ENCODE measurements at places on chromosomes 16 and 17.
A peak's percentile ranks its signal among the peaks of the same experiment; 100 is the strongest.

- DNase-seq, result no peak
These were observed 9.7 kb downstream of the RAD51C start for GRCh38 chr17:58702045-58702476.

- no peak for DNase-seq
These were observed 96.7 kb upstream of the XYLT1 start for GRCh38 chr16:17567455-17567854.

- no peak for DNase-seq
These were observed 21.6 kb upstream of the NCBP3 start for GRCh38 chr17:3867606-3868005.

DNA sequence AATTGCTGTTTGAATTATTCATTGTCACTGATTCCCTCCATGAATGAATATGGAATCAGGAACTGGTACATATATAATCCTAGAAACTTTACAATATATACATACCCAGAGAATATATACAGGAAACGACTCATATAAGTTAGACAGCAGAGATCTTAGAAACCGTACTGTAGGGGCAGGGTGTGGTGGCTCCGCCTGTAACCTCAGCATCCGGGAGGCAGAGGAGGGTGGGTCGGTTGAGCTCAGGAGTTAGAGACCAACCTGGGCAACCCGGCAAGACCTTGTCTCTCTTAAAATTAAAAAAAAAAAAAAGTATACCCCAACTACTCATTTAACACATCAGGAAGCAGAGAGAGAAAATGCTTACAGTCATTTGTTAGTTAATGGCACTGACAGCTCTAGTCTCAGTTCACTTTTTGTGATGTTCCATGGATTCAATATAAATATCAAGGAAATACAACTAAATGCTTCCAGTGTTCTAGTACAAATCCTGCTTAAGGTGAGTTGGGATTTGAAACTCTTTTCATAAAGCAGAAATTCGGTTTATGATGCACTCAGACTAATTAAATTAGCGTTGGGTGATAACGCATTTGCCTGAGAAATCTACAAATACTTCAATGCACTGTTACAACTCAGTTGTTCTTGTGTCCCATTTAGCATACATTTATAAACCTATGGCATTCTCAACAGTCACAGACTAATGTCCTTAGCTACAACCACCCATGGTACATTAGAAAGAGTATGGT, 5.6 kb downstream of the GLG1 start:
- DNase-seq, result peak; percentile 40

DNA sequence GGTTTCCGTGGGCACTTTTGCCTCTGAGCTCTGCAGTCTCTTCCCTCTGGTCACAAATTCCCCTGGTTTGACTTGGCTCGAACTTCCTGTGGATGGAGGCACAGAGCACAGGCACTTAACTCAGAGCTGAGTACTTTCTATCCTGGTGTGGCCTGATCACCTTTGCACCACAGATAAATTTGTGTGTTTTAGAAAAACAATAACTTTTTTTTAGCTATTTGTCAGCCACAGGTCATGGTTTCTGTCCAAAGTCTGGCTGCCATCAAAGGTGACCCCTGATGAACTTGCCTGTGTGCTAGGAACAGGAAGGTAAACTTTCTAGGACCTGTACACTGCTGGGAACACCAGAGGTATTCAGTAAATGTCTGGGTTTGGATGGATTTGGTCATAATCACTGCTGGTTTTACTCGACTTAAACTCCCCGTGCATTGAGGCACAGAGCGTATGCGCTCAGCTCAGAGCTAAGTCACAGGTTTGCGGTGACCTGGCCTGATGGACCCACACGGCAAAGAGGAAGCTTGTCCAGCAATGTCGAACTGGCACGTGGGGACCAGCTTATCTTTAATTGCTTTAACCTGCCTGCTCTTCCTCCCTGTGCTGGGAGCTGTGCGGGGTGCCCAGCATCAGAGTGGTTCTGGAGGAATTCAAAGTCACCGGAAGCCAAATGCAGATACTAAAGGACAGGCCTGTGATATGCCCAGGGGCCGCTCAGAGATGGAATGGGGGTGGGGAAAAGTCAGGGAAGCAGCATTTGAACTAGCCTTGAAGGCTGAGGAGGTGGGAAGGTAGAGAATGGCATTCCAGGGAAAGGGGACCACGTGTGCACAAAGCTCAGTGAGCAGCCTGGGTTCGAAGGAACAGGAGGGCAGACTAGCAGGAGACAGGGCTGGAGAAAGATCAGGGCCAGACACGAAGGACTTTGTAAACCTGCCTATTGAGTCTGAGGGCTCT, 12.9 kb downstream of the SLC13A5 start:
- no peak for DNase-seq

DNA sequence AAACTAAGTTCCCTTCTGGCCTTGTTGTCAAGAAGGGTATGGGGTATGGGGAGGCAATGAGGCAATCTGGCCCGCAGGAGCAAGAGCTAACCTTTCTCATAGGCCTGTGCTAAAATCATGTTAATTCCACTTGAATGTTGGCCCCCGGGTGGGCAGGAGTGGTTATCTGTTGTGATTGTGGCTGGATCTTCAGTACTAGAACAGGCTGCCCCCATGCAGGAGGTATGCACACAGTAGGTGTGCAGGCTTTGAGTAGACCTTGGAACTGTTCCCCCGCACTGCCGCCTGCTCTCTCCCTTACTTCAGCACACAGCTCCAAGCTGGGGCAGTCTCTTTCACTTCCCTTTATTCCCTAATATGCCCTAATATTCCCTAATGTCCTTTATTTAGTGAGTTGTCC, 52.4 kb upstream of the TANGO6 start:
- no peak for DNase-seq

GRCh38 chr16:73050201-73051099, 2.5 kb upstream of the ZFHX3 start:
- DNase-seq, result no peak

GRCh38 chr16:67714522-67714921, 4.6 kb downstream of the GFOD2 start:
- DNase-seq, result no peak

GRCh38 chr17:28929787-28930186, 21.5 kb downstream of the PHF12 start:
- no peak for DNase-seq

DNA sequence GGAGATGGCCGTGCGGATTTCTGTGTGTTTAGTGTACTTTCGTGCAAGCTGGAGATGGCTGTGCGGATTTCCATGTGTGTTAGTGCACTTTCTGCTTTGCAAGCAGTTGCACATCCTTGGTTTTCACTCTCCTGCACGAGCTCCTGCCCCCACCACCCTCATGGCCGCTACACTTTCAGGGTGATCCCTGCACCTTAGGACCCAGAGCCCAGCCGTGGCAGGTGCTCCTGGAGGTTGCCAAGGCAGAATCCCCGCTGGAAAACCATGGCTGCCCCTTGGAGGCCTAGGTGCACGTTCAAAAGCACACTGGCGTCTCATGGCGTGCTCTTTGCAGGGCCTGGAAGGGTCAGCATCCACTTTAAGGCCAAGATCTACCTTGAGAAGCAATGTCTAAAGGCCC, 311.0 kb upstream of the TNRC6C start:
- DNase-seq, result no peak

- peak; percentile 2 for DNase-seq
These were observed 23.0 kb downstream of the ATF7IP2 start for GRCh38 chr16:10408824-10409381.

DNA sequence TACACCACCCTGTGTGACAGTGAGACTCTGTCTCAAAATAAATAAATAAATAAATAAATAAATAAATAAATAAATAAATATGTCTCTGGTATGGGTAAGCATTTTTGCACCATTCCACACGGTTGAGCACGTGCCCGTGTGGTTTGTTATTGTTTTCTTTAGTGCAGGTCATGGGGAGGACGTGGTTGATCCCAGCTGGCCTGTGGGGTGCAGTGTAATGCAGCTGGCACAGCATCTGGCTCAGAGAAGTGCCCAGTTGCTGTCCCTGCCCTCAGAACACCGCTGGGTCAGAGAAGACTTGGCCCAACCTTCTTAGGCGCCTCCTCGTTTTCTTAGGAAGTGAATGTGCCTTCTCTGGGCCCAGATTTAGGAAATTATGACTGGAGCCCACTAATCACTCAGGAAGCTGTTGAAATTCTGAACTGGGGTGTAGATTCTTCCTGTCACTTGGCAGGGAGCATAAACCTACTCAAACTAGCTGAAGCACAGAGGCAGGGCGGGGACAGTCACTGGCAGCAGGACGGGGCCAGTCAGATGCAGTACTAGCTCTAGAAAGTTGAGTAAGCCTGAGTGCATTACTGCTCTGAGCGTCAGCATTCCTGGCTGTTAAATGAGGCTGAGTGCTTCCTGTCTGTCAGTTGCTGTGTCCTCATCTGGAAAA, 85.9 kb downstream of the SNX29 start:
- peak; percentile 91 for DNase-seq

- no peak for DNase-seq
These were observed 111.3 kb downstream of the HS3ST3A1 start for GRCh38 chr17:13490427-13490826.

- DNase-seq, result no peak
These were observed 36.3 kb downstream of the PLCG2 start for GRCh38 chr16:81815429-81815766.

DNA sequence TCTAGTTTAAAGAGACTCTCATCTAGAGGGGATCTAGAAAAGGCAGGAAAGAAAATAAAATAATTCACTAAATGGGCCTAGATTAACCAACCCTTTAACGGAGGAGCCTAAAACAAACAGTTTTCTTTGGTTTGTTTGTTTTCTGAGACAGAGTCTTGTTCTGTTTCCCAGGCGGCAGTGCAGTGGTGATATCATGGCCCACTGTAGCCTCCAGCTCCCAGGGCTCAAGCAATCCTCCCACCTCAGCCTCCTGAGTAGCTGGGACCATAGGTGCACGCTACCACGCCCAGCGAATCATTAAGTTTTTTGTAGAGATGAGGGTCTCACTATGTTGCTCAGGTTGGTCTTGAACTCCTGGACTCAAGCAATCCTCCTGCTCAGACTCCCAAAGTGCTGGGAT, 122.3 kb upstream of the TOB1 start:
- DNase-seq, result no peak

DNA sequence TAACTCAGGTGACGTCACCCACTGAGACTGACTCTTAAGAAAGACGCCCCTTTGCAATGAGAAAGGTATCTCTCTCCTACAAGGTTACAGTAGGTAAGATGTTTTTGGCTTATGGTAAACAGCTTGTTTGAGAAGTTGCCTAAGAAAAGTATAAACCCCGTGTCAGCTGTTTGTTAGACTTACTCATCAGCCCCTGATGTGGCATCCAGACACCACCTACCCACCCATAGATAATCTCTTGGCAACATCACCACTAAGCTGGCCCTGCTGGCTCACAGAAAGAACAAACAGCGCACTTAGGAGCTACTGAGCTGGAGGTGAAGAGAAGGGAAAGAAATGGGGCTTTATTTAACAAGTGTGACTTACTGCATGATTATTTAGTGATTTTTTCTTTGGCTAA, 121.0 kb downstream of the PARN start:
- DNase-seq, result peak; percentile 47

DNA sequence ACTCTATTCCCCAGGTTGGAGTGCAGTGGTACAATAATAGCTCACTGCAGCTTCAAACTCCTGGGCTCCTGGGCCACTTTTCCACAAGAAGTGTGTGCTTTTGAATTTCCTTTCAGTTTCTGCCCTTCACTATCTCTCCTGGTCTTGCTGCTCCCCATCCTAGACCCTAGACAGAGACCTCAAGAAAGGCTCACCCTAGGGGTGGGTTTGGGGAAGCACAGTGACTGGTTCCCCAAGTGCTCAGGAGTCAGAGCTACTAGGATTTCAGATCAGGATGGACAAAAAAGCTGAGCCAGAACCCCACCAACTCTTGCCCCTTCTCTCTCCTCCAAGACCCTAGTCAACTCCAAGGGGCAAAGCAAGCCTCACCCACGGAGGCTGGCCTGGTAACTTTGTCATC, 1.6 kb upstream of the SEBOX start:
- DNase-seq, result no peak

GRCh38 chr17:6711681-6712057, 1.5 kb downstream of the SLC13A5 start:
- no peak for DNase-seq

- no peak for DNase-seq
These were observed 87.8 kb downstream of the TUBD1 start for GRCh38 chr17:59804901-59805465.

DNA sequence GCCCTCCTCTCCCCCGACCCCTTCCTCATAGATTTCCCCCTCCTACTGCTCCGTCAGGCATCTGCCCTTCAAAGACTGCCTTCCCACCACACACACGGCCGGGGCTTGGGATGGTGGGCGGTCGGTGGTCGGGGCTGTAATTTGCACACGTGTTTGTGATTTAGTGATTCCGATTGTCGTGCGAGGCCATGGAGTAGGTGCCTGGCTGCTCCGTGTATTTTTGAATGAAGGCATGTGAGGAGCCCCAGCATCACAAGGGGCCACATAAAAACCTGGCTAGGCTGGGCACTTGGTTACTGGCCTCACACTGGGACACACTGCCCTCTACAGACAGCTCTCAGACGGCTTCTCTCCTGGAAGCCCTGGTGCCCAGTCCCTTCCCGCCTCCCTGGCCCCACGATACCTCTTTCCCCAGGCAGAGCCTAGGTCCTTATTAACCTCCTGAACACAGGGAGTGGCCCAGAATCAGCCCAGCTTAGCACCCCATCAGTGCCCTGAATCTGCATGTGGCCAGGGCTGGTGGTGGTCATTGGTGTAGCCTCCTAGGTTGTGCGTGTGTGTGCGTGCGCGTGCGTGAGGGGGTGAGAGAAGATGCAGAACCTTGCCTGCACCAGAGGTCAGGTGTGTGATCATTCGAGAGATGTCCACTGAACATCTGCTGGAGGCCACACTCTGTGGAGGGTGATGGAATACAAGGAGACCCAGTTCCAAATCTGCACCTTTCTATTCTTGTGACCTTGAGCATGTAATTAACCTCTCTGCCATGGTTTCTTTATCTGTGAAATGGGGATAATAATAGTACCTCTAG, 1.3 kb upstream of the SOCS1 start:
- DNase-seq, result peak; percentile 78

DNA sequence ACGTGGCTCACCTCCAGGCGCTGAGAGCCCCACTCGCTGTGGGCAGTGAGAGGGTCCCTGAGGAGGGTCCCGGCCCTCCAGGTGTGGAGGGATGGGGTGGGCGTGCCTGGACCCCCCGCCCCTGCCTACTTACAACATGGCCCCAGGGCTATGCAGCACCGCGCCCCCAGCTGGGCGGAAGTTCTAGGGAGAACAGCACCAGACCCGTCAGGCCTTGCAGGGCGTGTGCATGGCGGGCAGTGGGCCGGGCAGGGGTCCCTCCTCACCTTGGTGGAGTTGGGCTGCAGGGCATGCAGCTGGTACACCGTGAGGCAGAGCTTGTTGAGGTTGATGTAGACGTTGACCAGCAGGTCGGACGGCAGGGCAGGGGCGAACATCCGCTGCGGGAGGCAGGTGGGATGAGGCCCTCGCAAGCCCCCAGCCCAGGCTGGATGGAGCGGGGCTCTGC, 2.7 kb downstream of the SMIM22 start:
- no peak for DNase-seq

GRCh38 chr17:51214920-51215319, 44.9 kb downstream of the MBTD1 start:
- DNase-seq, result no peak

DNA sequence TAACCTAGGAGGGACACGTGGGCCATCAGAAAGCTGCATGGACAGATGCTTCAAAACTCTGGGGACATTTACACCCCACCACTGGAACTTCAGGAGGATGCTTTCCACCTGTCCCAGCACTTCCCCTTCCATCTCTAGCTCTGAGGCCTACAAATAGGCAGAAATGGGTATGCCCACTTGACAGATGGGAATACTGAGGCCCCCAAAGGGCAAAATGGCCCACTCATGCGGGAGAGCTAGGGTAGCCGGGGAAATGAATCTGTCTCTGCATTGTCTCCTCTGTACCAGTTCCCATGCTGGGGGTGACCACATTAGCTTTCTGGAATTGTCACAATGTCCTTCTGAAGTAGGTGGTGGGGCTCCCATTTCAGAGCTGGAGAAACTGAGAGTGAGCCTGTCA, 592.1 kb upstream of the CDH5 start:
- DNase-seq, result no peak

GRCh38 chr16:68105611-68106010, 20.4 kb downstream of the NFATC3 start:
- peak; percentile 28 for DNase-seq
